Mammary microvascular endothelial cell (primary cell): ENCODE measurements at places on chromosomes 12 and 14. TPM values are rescaled to one million over a fixed set of nuclear protein-coding genes. Genes with fewer than 3 reads are reported as not detected.

The KCNC2 gene
- not detected in 2 replicates for total RNA-seq

The MYO1H gene
- not detected in 2 replicates for total RNA-seq

The DPPA3 gene
- total RNA-seq = not detected in 2 replicates

The ANO2 gene
- total RNA-seq = 9.2 and 13.5 TPM in 2 replicates
